ENCODE measurements at places on chromosomes 2 and 18.

DNA sequence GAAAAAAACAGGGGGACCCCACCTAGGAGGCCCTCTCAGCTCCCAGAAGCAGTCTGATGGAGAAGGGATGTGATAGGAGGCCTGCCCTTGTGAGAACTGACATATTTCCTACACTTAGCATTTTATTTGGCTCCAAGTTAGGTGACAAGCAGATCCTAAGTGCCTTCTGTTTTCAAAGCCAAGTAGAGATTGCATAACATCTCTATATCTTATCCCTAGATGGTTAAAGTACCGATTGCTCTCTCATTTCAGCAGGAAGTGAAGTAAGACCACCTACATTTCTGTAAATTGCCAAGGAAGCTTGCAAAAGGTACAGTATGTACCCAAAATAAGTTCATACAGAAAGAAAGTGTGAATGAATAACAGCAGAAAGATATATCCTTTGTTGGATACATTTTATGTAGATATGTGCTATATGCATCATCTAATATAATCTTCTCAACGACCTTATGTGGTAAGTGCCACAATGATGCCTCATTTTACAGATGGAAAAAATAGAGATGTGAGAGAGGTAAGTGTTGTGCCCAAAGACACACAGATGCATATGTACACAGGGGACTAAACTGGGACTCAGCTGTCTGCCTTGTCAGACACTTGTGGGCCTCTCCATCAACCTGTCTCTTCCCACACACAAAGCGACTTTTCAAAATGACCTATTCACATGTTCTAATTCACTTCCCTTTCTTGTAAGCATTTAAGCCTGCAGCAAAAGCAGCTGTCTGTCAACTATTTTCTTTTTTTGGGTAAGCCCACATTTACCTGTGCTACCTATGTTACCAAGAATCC is 38.9 kb downstream of the DHRS9 start:
- no peak for DNase-seq

DNA sequence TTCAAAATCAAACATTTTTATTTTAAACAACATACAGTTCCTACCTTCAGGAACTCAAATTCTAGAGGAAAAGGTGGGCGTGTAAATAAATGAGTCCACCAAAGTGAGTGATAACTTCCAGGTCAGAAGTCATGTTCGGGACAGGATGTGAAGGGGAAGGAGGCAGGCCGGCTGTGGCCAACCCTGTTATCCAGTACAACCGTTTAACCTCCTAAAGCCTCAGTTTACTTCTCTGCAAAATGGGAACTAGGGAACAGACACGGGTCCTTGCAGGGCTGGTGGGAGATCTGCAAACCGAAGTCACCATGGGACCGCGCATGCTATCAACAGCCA is 373 bp downstream of the EIPR1 start:
- DNase-seq, result no peak

DNA sequence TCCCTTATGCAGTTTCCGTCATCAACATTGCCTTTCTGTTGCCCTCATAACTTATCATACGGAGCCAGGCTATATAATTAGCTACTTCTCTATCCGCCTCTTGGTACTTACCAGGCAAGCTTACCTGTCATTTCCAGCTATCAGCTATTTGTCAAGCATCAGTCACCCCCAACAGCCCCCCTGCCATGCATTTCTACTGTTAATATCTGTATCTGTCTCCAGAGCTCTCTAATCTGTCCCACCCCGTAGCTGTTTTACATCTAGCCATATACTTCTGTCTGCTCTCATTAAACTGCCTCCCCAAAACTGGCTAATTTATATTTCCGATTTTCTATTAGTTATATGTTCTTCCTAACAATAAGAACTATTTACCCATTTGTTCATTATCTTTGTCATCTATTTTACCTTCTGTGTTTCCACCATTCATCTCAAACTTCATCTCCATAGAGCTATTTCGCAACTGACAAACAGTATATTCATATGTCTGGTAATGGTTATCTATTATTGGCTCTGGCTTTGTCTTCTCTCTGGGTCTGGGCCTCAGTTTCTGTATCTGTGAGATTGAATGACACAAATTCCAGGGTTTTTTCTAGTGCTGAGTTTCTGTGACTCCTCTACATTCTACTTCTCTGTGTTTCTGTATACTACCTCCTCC is 9.6 kb downstream of the EMX1 start:
- DNase-seq, result no peak

GRCh38 chr18:63963615-63964256 is 6.1 kb upstream of the SERPINB8 start:
- no peak for DNase-seq

DNA sequence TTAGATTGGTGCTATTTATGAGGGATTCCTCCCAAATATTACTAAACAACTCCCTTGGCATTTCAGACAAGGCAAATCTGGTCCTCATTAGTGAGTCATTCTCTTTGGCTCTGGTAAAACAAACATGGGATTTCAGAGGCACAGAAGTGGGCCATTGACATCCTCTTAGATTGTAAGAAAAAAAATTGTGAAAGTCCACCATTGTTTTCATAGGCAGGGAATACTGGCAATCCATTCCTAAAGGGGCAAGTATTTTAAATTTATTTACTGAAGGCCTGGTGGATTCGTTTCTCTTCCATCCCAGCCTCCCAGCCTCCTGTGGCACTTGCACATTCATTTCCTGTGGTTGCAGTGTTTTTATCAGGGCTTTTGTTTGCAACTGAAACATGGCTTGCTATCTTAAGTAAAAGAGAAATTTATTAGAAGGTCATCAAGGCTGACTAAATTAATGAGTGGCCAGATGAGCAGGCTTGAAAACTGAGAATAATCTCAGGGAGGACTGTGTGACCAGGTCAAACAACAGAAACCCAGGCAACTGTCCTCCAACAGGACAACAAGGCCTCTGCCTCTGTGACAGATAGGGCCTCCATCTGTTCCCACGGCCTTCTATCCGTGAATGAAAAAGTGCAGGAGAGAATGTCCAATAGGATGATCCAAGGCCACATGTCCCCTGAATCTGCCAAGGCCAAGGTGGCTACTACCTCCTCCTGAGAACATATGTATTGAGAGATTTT is 23.1 kb upstream of the TNFAIP6 start:
- DNase-seq, result no peak
